Ovary (tissue), 10 donors: ENCODE measurements at places on chromosomes 7 and 10. TPM values are rescaled to one million over a fixed set of nuclear protein-coding genes. Genes with fewer than 3 reads are reported as not detected.

Gene LRIT1
- not detected for total RNA-seq

Gene TWIST1
- total RNA-seq, result 5.0 TPM

GRCh38 chr10:17951868-17952371, at the start of gene SLC39A12:
TSS of gene SLC39A12 (plus strand) at chr10:17951918. CDS start at chr10:17953277, 1,359 bp downstream.
- no peak for DNase-seq

GRCh38 chr10:30058570-30059132, 735 bp downstream of the JCAD start:
- peak; percentile 54 for DNase-seq

DNA sequence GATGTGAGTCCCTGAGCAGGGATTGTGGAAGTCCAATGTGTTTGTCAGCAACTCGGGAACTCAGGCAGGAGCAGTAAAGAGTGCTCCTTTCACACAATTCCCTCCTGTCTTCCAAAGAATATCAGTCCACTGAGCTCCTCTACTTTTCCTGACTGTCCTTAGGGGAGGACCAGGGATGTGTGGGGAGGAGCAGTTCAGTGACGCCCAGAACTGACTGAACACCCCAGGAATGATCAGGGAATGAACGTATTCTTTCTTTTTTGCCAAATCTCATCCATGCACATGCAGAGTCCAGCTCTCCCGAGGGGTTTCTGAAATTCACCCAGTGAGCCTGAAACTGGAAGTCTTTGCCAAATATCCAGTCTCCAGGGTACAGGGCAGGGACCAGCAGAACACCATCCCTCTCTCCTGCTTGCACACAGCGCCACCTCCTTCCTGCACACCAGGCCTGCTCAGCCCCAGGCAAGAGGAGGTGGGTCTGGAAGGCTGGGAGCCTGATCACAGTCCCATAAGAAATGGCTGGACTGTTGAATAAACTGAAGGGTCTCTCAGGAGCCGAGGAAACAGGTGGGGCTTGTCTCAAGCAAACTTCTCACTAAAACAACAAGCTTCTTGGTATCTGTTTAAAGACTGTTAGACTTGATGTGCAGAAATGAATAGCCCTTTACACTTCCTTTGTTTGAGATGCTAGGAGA, 294.7 kb downstream of the C7orf25 start:
- DNase-seq, result no peak

DNA sequence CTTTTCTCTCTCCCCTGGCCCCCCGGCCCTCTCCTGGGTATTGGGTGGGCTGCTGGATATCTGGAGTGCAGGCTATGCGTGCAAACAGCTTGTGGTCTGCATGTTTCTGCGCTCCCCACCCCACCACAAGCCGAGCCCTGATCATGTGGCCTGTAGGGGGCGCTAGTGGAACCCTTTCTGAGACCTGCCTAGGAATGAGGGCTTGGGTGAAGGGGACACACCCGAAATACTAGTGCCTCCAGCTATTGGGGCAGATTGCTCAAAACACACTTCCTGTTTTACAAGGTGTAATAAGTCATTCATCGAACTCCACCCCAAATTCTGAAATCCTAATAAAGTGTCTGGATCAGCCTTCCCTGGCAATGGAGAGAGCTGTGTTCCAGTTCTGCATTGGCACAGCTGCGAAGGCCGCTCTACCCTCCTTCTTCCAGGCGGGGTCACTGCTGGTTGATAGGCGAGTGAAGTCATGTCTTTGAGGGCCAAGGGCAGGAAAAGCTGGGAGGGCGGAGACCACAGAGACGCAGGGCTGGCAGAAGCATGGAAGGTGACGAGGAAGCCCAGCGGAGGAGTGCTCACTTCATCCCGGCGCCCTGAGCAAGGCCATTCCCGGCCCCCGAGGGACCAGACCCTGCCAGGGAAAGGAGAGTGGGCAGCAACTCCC, 19.8 kb upstream of the PRRT4 start:
- DNase-seq, result no peak

DNA sequence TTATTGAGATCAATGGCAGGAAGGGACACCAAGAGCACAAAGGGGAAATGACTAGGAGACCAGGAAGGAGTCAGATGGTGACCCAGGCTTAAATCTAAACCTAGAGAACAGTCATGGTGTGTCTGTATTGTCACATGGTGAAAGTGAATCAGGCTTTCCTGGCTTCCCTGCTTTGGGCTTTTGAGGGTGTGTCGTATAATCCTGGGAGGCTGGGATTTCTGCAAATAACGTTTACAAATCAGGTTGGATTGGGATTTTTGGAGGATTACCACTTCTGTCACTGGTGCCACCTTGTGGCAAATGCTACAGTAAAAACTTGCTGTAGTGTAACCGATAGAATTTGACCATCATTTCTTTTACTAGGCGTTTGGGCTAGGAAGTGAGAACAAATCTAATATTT, 502.6 kb downstream of the NRG3 start:
- no peak for DNase-seq

GRCh38 chr10:28624351-28624750, 53.0 kb upstream of the BAMBI start:
- DNase-seq, result no peak
